ENCODE measurements at places on chromosomes 16 and 17. TPM values are rescaled to one million over a fixed set of nuclear protein-coding genes. Genes with fewer than 3 reads are reported as not detected.
A peak's percentile ranks its signal among the peaks of the same experiment; 100 is the strongest.

The GGNBP2 gene
- total RNA-seq = 128 TPM

The CPNE7 gene
- 4.2 TPM for total RNA-seq

The ZFPM1 gene
- 23.5 TPM for total RNA-seq

The GPRC5C gene
- 0.25 TPM for total RNA-seq

The KRTAP4-9 gene
- not detected for total RNA-seq

The CCT6B gene
- 0.45 TPM for total RNA-seq

GRCh38 chr17:71099003-71099714, 929.8 kb downstream of the KCNJ2 start:
- H3K4me3 ChIP-seq = no peak overlapping the region
- no peaks in the 10 kb centered on the region for H3K27me3 ChIP-seq
- no peak overlapping the region for H3K27ac ChIP-seq
- no peaks in the 10 kb centered on the region for H3K36me3 ChIP-seq
- no peak for DNase-seq
- H3K4me1 ChIP-seq = no peaks in the 10 kb centered on the region

GRCh38 chr16:5062790-5063765, 2.7 kb downstream of the C16orf89 start:
- H3K27me3 ChIP-seq = peaks cover 7% of the 10 kb centered on the region
- no peak overlapping the region for H3K4me3 ChIP-seq
- no peak for DNase-seq
- H3K27ac ChIP-seq = no peak overlapping the region
- H3K36me3 ChIP-seq = no peaks in the 10 kb centered on the region
- H3K4me1 ChIP-seq = no peaks in the 10 kb centered on the region

- peaks cover 2% of the 10 kb centered on the region for H3K4me1 ChIP-seq
- H3K36me3 ChIP-seq = no peaks in the 10 kb centered on the region
- peak; percentile 15 for DNase-seq
- H3K27ac ChIP-seq = no peak overlapping the region
These were observed 10.4 kb downstream of the CX3CL1 start for GRCh38 chr16:57382535-57383275.

- H3K4me3 ChIP-seq = no peak overlapping the region
- no peaks in the 10 kb centered on the region for H3K4me1 ChIP-seq
- DNase-seq = no peak
- peaks cover 5% of the 10 kb centered on the region for H3K27me3 ChIP-seq
- no peaks in the 10 kb centered on the region for H3K36me3 ChIP-seq
- no peak overlapping the region for H3K27ac ChIP-seq
These were observed 69.4 kb downstream of the NTN1 start for GRCh38 chr17:9090641-9091096.

- H3K27ac ChIP-seq = peak overlapping the region; percentile 45
- H3K36me3 ChIP-seq = no peaks in the 10 kb centered on the region
- no peak overlapping the region for H3K4me3 ChIP-seq
These were observed 213.2 kb downstream of the CCDC182 start for GRCh38 chr17:57531648-57532504.

DNA sequence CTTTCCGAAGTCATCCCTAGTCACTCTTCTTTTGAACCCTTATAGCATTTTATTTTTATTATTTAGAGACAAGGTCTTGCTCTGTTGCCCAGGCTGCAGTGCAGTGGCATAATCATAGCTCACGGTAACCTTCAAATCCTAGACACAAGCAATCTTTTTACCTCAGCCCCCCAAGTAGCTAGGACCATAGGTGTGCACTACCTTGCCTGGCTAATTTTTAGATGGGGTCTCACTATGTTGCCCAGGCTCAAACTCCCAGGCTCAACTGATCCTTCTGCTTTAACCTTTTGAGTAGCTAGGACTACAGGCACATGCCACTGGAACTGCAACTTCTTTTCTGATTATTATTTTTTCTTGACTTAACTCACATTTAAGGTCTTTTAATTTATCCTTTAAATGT, 33.0 kb upstream of the TMEM97 start:
- no peaks in the 10 kb centered on the region for H3K36me3 ChIP-seq
- H3K4me1 ChIP-seq = no peaks in the 10 kb centered on the region
- H3K4me3 ChIP-seq = no peak overlapping the region

DNA sequence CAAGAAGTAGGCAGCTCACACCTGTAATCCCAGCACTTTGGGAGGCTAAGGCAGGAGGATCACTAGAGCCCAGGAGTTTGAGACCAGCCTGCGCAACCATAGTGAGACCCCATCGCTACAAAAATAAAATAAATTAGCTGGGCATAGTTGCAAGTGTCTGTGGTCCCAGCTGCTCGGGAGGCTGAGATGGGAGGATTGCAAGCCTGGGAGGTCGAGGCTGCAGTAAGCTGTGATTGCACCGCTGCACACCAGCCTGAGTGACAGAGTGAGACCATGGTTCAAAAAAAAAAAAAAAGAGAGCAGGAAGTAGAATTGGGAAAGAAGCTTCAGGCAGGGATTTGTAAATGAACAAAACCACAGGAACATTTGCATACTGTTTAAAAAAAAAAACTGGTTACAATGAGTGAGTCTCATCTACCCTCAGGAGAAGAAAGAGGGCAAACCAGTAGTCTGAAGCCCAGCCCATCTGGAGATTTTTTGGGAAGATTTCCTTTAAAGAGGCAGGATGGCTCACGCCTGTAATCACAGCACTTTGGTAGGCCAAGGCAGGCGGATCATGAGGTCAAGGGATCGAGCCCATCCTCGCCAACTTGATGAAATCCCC, 7.9 kb downstream of the MPV17L start:
- H3K27me3 ChIP-seq = no peaks in the 10 kb centered on the region
- no peaks in the 10 kb centered on the region for H3K4me1 ChIP-seq
- no peaks in the 10 kb centered on the region for H3K36me3 ChIP-seq
- H3K4me3 ChIP-seq = no peak overlapping the region

- no peak overlapping the region for H3K27ac ChIP-seq
- H3K27me3 ChIP-seq = peaks cover 20% of the 10 kb centered on the region
- H3K36me3 ChIP-seq = no peaks in the 10 kb centered on the region
- no peak overlapping the region for H3K4me3 ChIP-seq
These were observed 4.3 kb upstream of the GSG1L start for GRCh38 chr16:28067604-28068379.

DNA sequence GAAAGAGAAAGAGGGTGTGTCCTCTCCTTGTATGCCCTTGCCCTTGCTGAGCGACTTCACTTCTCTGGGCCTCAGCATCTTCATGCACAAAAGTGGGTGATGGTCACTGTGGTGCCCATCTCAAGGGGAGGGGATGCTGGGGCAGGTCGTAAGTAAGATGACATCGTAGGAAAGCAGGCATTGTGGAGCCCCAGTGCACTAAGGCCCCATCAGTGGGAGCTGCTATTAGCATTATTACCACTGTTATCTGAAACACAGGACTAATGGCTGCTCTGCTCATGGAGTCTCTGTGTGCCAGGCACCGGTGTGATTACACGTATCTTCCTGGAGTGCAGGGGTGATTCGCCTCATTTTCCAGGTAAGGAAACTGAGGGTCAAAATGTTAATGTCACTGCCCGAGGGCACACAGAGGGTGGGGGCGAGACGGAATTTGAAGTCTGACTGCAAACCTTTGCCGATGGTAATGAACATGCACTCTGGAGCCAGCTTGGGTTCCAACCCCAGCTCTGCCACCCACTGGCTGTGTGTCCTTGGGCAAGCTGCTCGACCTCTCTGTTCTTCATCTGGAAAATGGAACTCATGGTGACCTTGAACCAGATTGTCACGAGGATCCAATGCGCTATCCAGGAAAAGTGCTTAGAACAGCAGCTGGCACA, 63.2 kb upstream of the GSE1 start:
- no peak for DNase-seq
- H3K36me3 ChIP-seq = no peaks in the 10 kb centered on the region
- H3K27me3 ChIP-seq = no peaks in the 10 kb centered on the region

GRCh38 chr16:12002447-12003006, 26.0 kb downstream of the SNX29 start:
- no peak for DNase-seq
- no peak overlapping the region for H3K27ac ChIP-seq
- no peak overlapping the region for H3K4me3 ChIP-seq
- H3K27me3 ChIP-seq = no peaks in the 10 kb centered on the region
- no peaks in the 10 kb centered on the region for H3K36me3 ChIP-seq
- no peaks in the 10 kb centered on the region for H3K4me1 ChIP-seq

- no peak overlapping the region for H3K27ac ChIP-seq
- H3K4me1 ChIP-seq = no peaks in the 10 kb centered on the region
- no peak overlapping the region for H3K4me3 ChIP-seq
- no peak for DNase-seq
- H3K36me3 ChIP-seq = no peaks in the 10 kb centered on the region
These were observed 103.8 kb downstream of the HAPSTR1 start for GRCh38 chr16:9195287-9195686.

GRCh38 chr17:63919311-63919723, 678 bp upstream of the GH1 start:
- H3K27ac ChIP-seq = peak overlapping the region; percentile 85
- no peak overlapping the region for H3K4me3 ChIP-seq
- H3K36me3 ChIP-seq = no peaks in the 10 kb centered on the region
- no peaks in the 10 kb centered on the region for H3K27me3 ChIP-seq
- DNase-seq = peak; percentile 77

DNA sequence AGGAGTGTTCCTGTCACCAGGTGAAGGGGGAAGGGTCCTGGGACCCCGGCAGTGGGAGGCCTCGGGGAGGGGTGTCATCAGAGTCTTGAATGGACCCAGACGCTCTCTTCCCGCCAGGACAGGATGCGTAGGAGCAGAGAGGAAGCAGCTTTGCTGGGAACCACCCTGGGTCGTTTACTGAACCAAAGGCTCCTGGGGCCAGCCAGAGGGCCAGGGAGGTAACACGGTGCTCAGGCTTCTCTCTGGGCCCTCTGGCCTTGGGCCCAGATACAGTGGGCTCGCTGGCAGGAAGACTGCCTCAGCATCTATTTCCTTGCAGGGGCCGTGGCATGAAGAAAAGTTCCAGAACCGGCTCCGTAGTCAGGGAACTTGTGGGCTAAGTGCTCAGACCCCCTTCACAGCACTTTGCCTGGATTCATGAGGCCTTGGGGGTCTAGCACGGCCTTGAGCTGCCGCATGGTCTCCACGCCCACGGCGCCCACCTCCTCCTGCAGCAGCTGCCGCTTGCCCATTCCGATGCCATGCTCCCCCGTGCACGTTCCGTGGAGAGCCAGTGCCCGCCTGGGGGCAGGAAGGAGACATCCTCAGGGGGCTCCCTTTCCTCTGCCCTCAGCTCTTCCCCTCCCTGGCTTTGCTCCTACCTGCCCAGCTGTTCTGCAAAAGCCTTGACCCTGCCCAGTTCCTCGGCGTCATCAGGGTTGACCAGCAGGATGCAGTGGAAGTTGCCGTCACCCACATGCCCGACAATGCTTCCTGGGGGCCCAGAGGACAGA, 4.4 kb downstream of the LDHD start:
- H3K4me1 ChIP-seq = peaks cover 43% of the 10 kb centered on the region
- peak overlapping the region; percentile 82 for H3K27ac ChIP-seq
